Activated CD8-positive, alpha-beta memory T cell treated with anti-CD3 and anti-CD28 coated beads for 4 hours (primary cell): ENCODE measurements at places on chromosomes 4 and X.

DNA sequence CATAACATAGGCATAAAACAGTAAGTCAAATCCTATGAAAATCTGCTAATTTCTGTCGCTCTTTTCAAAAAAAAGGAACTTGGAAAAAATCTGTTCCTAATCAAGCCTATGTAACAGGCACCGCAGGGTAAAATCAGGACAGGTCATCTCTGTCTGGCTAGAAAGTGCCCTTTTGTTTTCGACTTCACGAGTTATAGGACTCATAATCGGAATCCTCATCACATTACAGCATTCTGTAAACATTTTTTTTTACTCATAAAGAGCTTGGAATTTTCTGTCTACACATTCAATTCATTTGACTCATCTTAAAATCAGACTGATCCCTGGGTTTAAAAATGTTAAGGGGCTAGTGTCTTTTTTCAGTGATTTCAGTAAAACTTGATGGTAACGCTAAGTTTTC, 181.7 kb upstream of the TBC1D9 start:
- no peak for DNase-seq

GRCh38 chr4:48698029-48698971, 81.8 kb downstream of the FRYL start:
- no peak for DNase-seq

GRCh38 chr4:38831653-38832052, 25.0 kb downstream of the TLR6 start:
- no peak for DNase-seq

GRCh38 chr4:160194716-160195115, 1091.8 kb downstream of the RAPGEF2 start:
- no peak for DNase-seq

GRCh38 chr4:173585876-173586572, 56.0 kb upstream of the HAND2 start:
- no peak for DNase-seq

GRCh38 chr4:73821325-73821724, 15.2 kb upstream of the CXCL6 start:
- no peak for DNase-seq

- DNase-seq = no peak
These were observed 205.4 kb downstream of the SHROOM3 start for GRCh38 chr4:76640353-76640910.

GRCh38 chr4:150337734-150338133, 244.2 kb upstream of the MAB21L2 start:
- DNase-seq = no peak

GRCh38 chr4:6425336-6425735, 47.1 kb downstream of the PPP2R2C start:
- no peak for DNase-seq

DNA sequence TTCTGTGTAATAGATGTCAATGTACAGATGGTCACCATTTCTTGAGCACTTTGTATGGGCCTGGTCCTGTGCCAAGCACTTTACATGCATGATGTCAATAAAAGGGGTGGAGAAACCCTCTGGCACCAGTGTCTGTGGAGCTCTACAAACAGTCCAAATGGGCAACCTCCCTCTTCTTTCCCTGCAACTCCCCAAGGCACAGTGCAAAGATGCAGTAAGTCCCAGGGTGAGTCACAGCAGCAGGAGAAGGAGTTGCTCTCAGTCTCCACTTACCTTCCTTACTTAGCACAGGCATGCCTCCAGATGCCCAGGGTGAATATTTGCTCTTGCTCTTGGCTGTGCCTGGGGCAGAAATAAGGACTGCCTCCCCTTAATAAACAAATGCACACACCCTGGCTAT, 4.3 kb downstream of the OCIAD2 start:
- no peak for DNase-seq

GRCh38 chrX:40310016-40310415, 212.3 kb upstream of the BCOR start:
- no peak for DNase-seq

DNA sequence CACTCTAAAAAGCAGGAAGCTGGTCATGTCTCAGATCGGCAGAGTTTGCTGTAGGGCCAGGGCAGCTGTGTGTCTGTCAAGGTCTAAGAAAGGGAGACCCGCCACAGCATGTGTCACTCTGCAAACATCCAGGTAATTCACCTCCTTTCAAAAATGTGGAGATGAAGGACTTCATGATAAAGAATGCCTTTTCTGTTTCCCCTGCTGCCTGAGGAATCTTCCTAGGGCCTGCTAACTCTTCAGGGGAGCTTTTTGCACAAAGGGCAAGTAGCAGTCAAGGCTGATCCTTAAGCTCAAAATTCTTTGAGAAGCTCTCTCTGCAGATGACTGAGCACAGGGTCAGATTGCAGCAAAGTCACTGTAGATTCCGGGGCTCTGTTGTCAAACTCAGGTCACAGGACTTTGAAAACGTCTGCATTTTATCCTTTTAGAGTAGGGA, 21.1 kb downstream of the RASL11B start:
- DNase-seq = no peak

DNA sequence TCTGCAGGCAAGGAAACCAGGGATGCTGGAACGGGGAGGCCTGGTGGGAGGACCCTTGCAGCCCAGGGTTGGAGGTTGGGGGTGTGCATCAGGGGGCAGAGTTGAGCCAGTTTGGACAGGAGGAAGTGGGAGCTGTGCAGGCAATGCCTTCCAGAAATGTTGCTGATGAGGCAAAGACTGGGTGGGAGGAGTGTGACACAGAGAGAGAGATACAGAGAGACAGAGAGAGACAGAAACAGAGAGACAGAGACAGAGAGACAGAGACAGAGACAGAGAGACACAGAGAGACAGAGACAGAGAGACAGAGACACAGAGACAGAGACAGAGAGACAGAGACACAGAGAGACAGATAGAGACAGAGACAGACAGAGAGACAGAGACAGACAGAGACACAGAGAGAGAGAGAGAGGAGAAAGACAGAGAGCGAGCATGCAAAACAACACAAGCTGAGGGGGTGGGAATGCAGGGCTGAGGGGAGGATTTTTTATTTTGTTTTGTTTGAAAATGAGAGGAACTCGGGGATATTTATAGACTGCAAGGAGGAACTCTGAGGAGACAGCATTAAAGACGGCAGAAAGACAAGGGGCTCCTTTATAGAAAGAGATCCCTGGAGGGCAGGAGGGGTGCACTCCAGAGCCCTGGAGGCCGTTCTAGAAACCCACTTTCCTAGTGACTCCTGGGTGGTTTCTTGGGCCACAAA, 1.9 kb upstream of the HAUS3 start:
- DNase-seq = no peak

GRCh38 chrX:40651620-40652223, 4.4 kb upstream of the CXorf38 start:
- DNase-seq = no peak

GRCh38 chr4:94202769-94203168, 4.9 kb upstream of the SMARCAD1 start:
- no peak for DNase-seq

DNA sequence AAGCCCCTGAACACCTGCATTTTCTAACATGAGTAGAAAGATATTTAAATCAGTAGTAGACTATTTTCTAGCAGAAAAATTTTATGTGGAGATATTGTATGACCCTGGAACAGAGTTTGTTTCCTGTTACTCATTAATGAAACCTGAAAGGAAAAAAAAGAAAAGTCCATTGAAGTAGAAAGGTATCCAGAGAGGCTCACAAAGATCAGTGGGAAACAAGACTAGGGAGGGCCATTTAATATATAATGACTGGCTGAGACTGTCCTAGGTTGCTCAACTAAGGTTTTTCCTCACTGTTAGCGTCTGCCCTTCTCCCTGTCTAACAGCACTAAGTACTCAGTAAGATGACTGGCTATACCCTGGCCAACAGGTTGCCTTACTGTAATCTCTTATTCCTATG, 788.6 kb downstream of the GLUD2 start:
- no peak for DNase-seq

DNA sequence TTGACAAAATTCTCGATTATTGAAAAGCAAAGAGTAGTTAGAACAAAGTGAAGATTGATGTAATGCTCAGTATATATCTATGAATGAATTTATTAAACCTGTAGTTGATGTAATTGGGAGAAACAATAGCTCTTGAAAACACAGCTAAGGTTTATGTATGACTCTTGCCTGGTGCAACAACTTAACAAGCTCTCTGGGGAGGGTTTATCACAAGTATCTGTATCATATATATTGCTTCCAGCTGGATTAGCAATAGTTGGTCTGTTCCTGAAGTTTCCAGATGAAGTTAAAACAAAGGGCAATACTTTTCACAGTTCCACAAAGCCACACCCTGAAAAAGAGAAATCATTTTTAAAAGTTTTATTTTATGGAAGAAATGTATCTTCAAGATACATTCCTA, 91.4 kb downstream of the ARSJ start:
- DNase-seq = no peak

- DNase-seq = no peak
These were observed 1.9 kb upstream of the NEUROG2 start for GRCh38 chr4:112517911-112518310.

GRCh38 chr4:109131559-109131958, 170.9 kb downstream of the COL25A1 start:
- no peak for DNase-seq

- DNase-seq = no peak
These were observed 55.9 kb downstream of the C4orf51 start for GRCh38 chr4:145735827-145736226.

DNA sequence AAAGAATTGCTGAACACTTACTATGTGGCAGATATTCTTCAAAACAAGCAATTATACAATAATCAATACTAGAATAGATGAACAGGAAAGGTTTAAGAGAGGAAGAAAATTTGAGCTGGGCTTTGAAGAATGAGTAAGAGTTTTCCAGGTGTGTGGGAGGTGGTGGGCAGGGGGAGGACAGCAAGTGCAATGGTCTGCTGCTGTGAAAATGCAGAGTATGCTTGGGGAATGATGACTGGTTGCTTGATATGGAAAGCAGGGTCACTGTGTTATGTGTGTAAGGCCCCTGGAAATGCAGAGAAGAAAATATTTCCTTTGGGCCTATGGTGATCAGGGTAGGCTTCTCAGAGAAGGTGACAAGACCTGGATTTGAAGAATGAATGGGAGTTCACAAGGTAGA, 300.3 kb downstream of the CAMK2D start:
- DNase-seq = no peak

- DNase-seq = no peak
These were observed 32.5 kb downstream of the AKAP4 start for GRCh38 chrX:50168241-50168687.

- no peak for DNase-seq
These were observed 23.0 kb upstream of the RADX start for GRCh38 chrX:106588801-106589200.

DNA sequence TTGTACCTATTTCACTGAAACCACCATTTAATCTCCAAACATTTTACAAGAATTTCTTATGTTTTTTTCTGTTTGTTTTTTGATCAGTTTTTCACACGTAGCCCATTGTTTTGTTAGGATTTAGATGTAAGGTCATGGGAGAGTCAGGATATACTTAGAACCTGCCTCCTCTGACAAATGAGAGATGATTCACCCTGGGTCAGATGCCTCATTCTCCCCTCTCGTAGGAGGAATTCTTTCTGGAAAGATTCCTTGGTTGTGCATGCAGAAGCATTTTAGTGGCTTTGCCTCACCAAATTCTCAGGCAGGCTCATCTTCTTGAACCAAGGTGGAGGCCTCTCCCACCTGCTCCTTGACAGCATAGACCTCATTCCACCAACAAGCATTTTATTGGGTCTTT, 599.3 kb downstream of the SPRY1 start:
- DNase-seq = no peak

GRCh38 chr4:183286590-183287308, 33.3 kb downstream of the CLDN22 start:
- no peak for DNase-seq

DNA sequence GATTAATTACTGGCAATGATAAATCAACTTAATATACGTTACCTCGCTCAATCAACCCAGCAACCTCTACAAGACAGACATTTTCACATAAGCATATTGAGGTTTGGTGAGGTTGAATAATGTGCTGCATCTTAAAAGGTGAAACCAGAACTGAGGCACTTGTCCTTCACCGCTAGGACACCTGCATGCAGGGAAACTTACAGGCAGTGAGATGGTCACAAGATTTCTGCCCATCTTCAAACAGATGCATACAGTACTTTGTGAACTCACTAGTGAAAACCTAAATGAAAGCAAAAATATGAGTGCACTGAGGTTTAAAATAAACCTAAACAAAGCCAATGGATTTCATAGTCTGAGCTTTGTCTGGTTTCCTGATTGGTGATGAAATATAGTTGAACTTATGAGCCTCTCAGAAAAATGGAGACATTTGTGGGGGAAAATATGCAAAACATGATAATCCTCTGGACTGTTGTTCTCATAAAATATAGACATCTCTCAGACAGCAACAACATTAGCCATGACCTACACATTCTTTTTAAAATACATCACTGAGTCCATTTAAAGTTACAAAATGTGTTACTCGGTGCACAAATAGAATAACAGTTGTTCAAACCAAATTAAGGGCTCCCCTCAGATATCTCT, 20.9 kb upstream of the PRSS12 start:
- no peak for DNase-seq

GRCh38 chrX:132216806-132217202, 2.4 kb downstream of the RAP2C start:
- DNase-seq = no peak

DNA sequence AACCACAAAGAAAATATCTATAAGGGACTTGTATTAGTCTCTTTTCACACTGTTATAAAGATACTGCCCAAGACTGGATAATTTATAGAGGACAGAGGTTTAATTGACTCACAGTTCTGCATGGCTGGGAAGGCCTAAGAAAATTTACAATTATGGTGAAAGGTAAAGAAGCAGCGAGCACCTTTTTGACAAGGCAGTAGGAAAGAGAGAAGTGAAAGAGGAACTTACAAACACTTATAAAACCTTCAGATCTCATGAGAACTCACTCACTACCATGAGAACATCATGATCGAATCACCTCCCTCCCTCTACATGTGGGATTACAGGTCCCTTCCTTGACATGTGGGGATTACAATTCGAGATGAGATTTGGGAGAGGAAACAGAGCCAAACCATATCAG, 856.0 kb downstream of the TRAM1L1 start:
- no peak for DNase-seq

GRCh38 chr4:20615486-20616260, 84.6 kb upstream of the PACRGL start:
- DNase-seq = no peak

- no peak for DNase-seq
These were observed 166.5 kb downstream of the FBXW7 start for GRCh38 chr4:152369203-152369901.

GRCh38 chrX:8861908-8862307, 60.7 kb upstream of the FAM9A start:
- DNase-seq = no peak

DNA sequence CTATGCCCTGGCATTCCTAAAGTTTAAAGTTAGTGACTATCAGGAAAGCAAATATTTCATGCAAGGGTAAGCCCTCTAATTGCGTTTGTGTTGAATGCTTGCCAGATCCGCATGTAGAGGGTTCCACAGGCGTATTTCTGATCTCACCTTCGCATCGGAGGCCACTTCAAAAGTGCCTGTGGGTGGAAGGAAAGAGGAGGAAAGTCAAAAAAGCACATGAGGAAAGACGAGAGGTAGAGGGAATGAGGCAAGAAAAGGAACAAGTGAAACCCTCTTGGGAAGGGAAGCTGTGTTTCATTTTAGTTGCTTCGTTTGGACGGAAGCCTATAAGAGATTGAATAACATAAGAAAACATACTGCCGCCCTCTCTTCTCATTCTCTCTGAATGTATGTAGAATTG, 628.8 kb downstream of the SPRY1 start:
- no peak for DNase-seq
